ENCODE measurements at places on chromosomes 6 and 20.

DNA sequence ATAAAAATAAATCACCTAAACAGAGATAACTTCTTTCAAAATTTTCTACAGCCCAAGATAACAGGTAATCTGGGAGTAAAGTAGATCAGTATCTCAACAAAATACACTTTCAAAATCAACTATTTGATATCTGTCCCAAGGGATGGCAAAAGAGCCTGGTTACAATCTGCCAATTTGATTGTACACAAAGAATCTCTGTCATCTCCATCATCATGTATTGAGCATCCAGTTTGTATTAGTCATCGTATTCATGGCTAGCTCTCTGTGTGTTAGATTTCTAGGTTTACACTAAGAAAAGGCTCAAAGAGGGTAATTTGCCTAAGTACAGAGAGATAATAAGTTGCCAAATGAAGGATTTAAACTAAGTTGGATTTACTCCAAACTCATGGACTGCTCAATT lies 329.0 kb upstream of the NRSN1 start:
- no peak for DNase-seq

DNA sequence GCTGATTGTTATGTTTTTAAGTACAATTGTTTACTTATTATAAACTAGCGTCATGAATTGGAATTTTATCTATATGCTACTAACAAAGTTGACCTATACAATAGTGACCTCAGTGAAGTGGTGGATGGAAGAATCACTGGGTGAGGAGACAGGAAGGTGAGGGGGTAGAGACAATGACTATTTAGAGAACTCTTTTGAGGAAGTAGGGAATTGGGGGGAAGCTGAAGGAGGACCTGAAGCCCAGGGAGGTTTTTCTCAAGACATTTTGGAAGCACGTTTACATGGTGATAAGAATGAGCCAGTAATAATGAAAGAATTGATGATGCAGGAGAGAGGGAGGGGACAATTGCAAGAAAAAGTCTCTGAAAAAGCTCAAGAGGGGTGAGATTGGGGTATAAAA lies 96.4 kb downstream of the RPS12 start:
- DNase-seq = no peak

- DNase-seq = no peak
Measured at GRCh38 chr6:79718509-79719247, 87.5 kb downstream of the SH3BGRL2 start.

- no peak for DNase-seq
Measured at GRCh38 chr6:75494290-75494689, 690 bp upstream of the FILIP1 start.

GRCh38 chr20:50799890-50800550 lies 5.2 kb downstream of the BCAS4 start:
- DNase-seq = no peak

DNA sequence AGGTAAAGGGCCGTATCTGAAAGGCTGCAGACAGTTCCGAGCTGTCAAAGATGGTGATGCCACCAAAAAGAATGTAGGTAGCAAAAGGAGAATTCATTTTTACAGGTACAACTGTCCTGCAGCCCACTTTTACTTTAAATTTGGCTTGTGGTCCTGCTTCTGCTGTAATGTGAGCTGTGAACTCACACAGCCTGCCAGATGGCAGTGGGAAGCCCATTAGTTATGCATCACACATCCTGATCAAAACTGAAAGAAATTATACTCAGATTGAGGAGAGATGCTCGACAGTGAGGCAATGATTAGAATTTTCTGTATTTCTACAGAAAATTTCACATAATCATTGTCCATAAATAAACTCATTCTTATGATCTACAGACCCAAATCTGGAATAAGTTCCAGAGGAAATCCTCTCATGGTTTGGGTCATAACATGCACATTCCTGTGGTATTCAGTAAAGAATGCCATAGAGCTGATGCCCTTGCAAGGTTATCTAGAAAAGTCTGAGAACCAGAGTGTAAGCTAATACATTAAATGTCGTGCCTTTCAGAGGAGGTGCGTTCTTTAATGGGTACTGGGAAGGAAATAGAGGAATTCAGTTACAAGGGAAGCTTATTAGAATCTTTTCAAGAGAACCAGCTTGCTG lies 23.9 kb upstream of the E2F3 start:
- DNase-seq = no peak

GRCh38 chr6:16712931-16713484 lies 48.3 kb downstream of the ATXN1 start:
- no peak for DNase-seq

DNA sequence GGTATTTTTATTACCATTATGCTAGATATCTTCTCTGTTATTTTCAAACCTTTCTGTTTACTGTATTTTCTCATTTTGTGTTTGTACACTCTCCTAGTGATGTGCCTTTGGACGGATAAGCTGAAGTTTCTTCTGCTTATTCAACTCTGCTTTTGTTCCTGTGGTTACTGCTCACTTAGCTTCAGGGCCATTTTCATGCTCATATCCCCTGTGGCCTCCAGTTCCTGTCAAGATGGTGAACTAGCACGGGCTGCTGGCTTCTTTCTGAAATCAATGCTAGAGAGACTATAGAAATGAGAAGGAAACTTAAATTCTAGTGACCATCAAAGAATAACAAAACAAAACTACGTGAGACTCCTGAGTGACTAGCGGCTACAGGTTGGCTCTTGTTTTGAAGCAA lies 6.8 kb upstream of the CST8 start:
- DNase-seq = no peak

DNA sequence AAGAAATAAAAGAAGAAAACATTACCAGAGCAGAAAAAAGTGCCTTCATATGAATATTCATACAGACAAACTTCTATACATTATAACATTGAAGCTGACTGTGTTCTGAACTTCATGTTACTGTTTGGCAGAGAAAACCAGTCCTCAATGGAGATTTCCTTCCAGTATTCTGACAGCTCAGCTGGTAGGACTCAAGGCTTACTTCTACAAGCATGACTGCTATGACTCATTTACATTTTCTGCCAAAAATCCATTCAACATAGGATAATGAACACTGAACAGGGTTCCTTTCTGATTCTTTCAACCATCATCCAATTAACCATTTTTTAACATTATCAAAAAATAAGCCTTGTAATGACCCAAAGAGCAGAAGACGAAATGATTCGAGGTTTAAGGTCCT lies 25.4 kb downstream of the COL9A1 start:
- no peak for DNase-seq

DNA sequence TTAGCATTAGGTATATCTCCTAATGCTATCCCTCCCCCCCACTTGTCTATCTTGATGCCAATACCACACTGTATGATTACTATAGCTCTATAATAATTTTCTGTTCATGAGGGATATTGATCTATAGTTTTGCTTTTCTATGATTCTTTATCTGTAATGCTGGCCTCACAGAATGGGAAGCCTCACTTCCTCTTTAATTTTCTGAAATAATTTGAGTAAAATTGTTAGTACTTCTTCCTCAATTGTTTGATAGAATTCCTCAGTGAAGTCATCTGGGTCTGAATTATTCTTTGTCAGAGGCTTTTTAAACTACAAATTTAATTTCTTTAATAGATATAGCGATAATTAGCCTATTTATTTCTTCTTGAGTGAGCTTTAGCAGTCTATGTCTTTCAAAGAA lies 31.2 kb downstream of the SIRPD start:
- no peak for DNase-seq

DNA sequence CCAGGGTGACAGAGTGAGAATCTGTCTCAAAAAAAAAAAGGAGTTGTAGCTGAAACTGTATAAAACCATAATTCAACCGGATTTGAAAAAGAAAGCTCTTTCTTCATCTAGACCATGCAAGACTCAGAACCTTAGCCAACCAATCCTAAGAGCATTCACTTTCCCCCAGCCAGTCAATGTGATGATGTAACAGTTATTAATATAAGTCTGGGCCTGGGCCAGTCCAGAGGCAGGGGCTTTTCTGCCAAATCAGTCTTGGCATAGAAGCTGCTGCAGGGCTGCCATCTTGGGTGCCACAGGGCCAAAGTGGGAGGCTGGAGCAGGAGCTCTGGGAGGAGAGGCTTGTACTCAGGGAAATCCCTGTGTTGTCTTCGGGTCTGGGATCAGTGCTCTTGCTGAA lies 288.4 kb downstream of the CLIC5 start:
- DNase-seq = no peak

DNA sequence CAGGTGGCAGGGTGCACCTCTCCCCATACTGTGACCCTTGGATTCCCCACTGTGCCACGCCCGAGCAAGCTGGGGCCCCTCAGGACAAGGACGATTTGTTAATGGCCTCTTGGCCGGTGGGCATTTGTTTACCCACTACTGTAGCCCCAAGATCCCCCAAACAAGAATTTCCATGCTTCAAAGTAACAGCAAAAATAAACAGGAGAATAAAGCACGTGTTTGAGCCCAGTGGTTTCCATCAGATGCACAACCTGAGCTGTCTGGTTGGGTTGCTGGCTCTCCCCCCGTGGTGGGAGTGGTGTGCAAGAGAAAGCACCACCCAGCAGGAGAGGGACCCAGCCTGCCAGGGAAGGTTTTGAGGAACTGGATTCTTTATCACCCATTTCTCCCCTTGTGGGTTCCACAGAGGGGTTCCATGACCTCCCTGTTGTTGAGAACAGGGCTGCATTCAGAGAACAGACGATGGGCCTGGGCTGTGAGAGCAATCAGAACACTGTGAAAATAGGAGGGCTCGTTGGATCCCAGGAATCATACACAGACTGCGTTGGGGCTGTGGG lies 4.8 kb downstream of the CD93 start:
- no peak for DNase-seq

DNA sequence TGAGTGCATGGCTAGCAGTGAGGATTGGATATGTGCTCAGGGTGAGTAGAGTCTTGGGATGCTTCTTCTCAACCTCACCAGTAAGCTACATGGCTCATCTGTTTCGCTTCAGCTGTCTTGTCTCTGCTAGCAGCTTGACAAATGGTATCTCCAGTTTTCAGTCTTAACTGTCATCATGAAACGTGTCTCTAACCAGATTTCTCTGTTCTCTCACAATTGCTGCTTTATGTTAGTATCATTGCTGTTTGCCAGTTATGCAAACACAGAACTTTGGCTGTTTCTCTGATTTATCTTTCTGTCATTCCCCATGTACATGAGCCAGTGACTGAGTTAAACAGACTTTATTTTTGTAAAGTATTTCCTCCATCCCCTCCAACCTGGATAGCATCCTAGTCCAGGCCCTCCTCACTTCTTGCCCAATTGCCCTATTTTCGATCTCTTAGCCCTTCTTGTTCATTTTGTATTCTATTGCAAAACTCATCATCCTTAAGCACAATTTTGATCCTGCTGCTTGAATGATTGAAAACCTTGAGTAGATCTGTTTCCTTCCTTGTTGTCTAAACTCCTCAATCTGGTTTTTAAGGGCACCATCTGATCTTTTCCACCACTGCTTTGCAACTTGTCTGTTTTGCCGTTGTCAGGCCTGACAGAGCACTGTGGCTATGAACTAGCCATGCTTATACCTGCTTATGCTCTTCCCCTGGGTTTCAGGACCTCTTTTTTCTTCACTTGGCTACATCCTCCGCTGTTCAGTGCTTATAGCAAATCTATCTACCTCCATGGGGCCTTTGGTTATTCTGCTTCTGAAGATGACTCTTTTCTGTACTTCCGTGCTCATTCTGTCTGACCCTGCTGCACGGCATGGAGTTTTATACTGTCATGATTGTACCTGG lies 37.7 kb upstream of the ADIG start:
- DNase-seq = no peak

DNA sequence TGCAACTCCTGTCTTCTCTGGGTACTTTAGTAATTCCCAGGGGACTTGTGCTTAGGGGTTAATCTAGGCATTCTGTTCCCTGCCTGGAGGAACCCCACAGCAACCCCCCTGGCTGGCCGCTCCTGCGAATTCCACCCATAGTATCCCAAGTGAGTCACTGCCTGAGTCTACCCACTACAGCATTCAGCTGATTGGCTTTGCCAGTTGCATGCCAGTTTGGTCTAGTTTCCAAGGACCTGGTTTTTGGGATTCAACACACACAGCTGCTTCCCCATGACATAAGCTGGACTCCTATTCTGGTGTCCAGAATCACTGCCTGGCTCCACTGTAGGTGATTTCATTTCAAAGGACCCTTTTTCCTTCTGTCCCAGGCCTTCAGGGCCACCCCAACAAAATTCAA lies 40.3 kb downstream of the PLCG1 start:
- no peak for DNase-seq

GRCh38 chr20:35093267-35093884 lies 769 bp upstream of the TRPC4AP start:
- no peak for DNase-seq
